Ecto neural progenitor cell (in vitro differentiated cells): ENCODE measurements at places on chromosomes 1 and 21.

- DNase-seq = peak; percentile 35
These were observed 201.1 kb downstream of the MATN1 start for GRCh38 chr1:30522031-30523004.

DNA sequence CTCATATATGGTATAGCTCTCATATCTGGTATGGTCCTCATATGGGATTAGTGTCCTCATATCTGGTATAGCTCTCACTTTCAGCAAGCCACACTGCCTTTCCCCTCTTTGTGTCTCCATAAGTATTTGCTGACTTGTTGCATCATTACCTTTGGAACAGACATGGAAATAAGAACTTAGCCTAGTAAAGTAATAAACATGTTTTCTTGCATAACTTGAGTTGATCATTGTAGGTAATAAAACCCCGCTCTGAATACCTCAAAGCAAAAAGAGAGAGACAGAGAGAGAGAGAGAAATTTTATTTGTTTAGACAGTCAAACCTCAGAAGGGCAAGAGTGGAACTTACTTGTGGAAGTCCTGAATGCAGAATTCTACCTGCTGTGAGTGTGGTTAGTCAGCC is 170.3 kb downstream of the GREM2 start:
- DNase-seq = no peak

GRCh38 chr21:14602382-14602958 is 56.4 kb upstream of the SAMSN1 start:
- no peak for DNase-seq

DNA sequence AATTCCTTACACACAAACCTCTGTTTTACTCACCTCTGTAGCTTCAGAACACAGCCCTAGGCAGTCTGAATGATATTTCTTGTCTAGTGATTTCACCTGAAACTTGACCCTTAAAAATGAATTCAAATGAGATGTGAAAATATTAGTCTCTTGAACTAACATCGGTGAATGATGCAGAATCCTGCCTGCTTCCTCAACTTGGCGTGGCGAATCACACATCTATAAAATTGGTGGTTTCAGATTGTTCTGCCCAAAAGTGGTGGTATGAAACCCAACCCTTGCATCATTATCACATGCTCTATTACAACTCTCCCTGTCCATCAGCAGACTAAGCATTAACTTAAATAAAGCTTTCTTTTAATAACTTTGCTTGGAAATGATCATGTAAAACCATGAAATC is 26.9 kb upstream of the C1orf21 start:
- no peak for DNase-seq
